Suprapubic skin (tissue), 4 donors: ENCODE measurements at places on chromosomes 5 and 9. TPM values are rescaled to one million over a fixed set of nuclear protein-coding genes. Genes with fewer than 3 reads are reported as not detected.

DNA sequence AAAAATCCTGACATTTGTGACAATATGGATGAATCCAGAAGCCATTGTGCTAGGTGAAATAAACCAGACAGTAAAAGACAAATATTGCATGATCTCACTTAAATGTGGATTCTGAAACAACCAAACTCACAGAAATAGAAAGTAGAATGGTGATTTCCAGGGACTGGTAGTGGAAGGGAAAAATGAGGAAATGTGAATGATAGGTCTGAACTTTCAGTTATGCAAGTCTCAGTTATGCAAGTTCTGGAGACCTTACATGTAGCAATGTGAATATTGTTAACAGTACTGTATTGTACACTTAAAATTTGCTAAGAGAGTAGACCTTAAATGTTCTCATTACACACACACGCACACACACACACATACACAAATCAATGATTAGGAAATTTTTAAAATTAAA is 84.9 kb downstream of the SLCO4C1 start:
- no peak for DNase-seq

GRCh38 chr5:107916731-107917725 is 246.3 kb upstream of the EFNA5 start:
- DNase-seq = no peak

GRCh38 chr9:23554686-23555085 is 271.4 kb downstream of the ELAVL2 start:
- no peak for DNase-seq

SLC23A1 gene
- total RNA-seq = not detected

CSF1R gene
- total RNA-seq = 39.7 TPM
